ENCODE measurements at places on chromosomes 5 and 9.

DNA sequence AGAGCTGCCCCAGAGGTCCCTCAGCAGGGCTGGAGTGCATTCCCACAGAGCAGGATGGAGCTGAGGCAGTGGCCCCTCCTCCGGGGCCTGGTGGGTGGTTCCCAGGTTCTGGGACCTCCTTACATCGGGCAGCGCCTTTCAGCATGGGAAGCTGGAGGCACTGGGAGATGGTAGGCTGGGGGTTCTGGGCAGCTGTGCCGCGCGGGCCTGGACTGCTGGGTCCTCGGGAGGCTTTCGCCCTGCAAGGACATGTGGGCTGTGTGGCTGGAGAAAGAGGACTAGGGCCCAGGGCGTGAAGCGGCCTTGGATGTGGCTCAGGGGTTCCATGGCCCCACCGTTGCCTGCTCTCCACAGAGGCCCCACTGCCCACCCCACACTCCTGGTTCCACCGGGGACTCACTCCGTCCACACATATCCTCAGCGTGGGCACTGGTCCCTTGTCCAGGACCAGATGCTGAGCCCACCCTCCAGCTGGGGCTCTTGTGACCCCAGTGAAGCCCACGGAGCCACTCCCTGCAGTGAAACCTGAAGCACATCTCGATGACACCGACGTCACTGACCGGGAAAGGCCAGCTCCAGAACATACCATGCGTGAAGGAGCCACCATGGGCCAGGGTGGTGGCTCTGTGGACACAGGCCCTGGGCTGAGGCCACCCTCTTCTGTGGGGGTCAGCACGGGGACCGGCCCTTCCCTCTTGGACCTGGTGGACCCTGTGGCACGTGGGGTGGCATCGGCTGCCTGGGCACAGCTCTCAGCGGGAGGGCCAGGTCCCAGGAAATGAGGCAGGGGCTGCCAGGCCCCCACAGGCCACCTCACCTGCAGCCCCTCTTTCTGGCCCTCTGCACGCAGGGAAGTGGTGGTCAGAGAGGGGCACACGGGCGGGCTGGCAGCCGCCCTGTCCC is 31.5 kb upstream of the NKD2 start:
- DNase-seq = no peak

DNA sequence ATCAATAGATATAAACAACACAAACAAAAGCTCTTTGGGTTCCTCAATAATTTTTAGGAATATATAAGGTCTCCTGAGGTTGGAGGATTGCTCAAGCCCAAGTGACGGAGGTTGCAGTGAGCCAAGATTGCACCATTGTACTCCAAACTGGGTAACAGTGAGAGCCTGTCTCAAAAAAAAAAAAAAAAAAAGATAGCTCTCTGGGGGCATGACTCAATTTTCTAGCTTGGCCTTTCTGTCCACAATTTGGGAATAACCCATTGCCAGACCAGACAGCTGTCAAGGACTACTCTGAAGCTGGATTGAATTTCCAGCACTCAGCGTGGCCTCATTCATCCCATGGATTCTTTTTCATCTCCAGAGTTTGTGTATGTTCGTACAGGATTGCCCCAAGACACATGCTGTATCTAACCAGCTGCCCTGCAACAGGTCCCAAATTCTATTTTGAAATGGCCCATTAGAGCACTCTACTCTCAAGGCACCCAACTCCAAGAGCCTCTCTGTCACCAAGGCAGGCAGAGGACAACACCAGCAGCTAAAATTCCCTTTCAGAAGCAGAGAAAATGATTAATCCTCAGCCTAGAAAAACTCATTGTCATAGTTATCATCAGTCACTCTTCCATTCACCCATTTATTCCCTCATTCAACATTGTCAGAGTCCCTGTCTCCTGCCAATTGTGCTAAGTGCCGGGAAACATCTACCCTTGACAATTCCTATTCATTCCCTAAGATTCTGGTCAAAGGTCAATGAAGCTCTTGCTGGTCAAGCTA is 8.7 kb downstream of the FAM193B start:
- no peak for DNase-seq

DNA sequence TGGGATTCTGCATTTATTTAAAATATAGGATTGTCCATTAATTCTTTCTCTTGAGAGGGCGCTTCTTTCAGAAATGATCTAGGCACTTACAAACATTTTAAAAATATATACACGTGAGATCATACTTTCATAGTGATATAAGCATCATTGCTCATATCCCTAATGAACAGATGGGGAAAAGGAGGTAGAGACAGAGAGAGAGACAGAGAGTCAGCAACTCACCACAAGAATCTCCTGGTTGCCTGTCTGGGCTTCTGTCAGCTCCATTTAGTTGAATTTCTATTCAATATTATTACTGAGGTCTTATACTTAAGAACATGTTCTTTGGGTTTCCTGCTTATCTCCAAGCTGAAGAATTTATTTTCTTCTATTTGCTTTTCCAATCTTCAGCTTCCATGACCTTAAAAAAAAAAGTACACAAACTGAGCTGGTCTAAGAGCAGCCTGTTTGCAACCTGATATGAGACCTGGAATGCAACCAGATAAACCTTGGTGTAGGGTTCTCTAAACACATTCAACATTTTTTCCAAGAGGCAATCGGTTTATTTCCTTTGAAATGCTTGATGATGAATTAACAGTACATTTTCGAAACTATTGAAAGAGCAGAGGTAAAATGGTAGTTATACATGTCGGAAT is 51.6 kb upstream of the LIFR start:
- DNase-seq = no peak

GRCh38 chr9:135524130-135524861 is 3.1 kb downstream of the LCN1 start:
- DNase-seq = no peak

GRCh38 chr9:6924988-6925563 is 167.3 kb downstream of the KDM4C start:
- DNase-seq = no peak

All from stimulated activated CD4-positive, alpha-beta T cell treated with anti-CD3 and anti-CD28 coated beads, TNF-alpha, amount 100 ng/mL, for 1 hour (primary cell).